ENCODE measurements at places on chromosomes 12 and 14.

DNA sequence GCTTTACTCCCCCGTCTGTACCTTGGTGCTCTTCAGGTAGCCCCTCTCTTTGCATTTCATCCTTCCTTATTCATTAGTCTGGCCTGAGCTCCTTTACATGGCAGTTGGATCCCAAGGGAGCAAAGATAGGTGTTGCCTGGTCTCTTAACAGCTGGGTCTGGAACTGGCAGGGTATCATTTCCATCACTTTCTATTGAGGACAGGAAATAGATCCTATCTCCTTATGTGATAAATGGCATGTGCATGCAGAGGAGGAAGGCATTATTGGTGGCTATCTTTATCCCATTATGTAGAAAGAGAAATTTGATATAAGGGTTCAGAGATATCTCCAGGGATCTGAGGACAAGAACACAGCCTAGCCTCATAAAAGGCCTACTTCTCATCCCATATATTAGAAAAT lies 54.6 kb upstream of the OAS1 start:
- DNase-seq: no peak

GRCh38 chr12:4471256-4471655 lies 25.6 kb upstream of the FGF6 start:
- DNase-seq: no peak

DNA sequence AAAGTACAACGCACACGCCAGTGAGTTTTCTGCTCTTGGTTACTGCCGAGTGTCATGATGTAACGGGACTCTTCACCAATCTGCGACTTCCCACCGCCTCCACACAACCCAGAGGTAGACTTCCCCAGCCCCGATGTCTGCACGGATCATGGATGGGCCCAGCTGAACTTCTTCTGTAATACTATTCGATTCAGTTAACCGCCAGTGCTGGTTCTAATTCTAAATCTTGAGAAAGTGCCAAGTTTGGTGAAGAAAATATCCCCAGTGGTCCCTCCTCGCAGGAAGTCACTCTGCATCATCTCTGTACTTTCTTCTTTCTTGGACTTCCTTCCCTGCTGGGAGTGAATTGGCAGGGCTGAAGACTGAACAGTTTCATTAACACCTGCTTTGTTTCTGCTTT lies 77.6 kb upstream of the SLC35F4 start:
- DNase-seq: no peak

GRCh38 chr14:54177641-54178621 lies 218.9 kb upstream of the CDKN3 start:
- DNase-seq: no peak

DNA sequence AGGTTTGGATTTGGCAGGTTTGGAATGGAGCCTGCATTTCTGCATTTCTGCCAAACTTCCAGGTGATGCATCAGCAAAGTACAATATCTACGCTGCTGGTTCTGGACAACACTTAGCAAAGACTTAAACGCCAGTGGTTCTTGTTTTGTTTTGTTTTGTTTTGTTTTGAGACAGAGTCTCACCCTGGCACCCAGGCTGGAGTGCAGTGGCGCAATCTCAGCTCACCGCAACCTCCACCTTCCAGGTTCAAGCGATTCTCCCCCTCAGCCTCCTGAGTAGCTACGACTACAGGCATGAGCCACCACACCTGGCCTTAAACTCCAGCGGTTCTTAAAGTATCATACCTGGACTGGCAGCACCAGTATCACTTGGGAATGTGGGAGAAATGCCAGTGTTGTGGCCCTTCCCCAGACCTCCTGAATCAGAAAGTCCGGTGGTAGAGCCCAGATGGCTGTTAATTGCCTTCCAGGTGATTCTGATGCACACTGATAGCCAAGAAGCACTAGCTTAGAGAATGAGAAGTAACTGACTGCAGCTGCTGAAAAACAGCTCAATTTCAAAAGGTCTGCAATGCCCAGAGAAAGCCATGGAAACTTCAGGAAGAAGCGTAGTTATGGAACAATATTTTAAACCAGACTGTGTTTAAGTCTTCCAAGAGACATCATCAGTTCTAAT lies 114.8 kb upstream of the FOXN3 start:
- no peak for DNase-seq

DNA sequence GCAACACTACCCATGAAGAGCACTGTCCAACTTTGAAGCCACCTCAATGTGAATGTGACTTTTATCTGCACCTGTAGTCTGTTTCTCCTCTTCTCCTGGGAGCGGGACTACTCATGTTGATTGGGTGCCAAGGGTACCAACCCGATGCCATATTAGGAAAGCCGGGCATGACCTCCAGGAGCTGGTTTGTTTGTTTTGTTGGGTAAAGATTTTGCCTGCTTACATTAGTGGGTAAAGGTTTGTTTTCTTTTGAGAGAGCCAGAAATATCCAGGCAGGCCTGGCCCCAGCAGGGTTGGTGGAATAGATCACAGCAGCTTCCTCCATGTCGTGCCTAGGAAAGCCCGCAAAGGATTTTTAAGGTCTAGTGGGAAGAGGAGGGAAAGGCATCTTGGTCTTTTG lies 19.7 kb upstream of the ITPK1 start:
- DNase-seq: no peak

DNA sequence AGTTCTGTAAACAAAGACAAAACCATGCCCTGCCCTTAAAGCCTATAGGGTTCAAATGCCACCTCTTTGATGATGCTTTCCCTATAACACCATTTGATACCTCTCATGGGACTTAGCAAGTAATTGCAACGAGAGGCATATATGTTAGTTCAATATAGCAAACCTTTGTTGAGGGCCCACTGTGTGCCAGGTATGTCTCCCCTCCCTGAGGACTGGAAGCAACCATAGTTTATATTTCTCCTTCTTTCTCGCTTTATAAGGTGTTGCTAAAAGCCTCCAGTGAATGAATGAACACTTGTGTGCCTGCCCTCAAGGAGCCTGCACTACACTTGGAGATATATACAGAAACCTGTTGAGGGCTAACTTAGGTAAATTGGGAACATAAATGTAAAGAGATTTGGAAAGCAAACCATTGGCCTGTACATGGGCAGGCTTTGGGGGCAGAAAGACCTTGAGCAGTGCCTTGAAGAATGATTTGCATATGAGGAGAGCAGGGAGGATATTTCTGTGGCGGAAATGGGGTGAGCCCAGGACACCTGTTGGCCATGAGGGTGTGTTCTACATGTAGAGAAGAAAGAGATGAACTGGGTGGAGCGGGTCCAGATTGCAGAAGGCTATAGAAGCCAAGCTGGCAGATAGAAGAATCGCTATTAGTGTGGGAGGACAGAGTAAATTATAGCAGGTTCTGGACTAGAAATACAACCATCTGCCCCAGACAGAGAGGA lies 1.8 kb upstream of the CKAP4 start:
- no peak for DNase-seq

DNA sequence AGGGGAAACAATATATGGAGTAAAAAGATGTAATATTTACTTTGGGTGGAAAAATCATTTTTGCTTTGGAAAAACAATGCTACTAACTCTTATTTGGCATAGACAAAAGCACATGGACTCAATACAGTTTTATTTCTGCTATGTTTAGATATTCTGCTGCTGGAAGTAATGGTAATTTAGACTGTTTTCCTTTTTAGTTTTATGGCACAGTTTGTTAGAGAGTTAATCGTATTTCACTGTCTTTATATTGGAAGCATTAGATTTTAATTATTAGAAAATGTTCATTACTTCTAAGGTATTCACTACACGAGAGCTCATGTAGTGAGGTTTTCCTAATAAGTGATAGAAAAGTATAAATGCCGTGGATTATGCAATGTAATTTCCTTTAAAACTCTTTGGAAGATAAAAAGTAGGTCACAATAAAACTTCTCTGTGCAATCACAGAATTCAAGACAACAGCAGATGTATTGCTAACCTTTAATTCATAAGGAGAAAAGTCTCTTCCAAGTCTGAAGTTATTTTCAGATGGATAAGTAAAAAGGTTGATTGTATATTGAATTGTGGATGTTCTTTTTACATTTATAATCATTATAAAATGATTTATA lies 851.8 kb downstream of the TMTC2 start:
- no peak for DNase-seq

- DNase-seq: peak; percentile 33
These were observed 217.9 kb upstream of the BTG1 start for GRCh38 chr12:92363295-92364146.

GRCh38 chr14:51004801-51005526 lies 60.7 kb upstream of the PYGL start:
- DNase-seq: no peak

DNA sequence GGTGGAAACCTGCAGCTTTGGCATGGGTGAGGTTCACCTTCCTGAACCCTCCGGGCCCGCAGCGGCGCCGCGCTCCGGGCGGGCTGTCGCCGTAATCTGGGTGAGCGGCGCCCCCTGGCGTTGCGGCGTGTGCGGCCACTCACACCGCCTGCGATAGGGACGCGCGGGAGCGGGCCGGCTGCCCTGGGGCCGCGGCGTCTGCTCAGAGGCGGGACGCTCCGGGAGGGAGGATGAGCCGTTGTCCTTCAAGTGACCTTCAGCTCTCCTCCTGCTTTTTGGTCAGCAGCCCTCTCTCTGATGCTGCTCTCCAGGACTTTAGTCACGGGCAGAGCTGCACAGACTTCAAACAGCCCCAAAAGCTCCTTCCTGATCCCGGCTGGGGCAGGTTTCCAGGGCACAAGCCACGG lies 211.7 kb upstream of the FKBP4 start:
- peak; percentile 38 for DNase-seq

DNA sequence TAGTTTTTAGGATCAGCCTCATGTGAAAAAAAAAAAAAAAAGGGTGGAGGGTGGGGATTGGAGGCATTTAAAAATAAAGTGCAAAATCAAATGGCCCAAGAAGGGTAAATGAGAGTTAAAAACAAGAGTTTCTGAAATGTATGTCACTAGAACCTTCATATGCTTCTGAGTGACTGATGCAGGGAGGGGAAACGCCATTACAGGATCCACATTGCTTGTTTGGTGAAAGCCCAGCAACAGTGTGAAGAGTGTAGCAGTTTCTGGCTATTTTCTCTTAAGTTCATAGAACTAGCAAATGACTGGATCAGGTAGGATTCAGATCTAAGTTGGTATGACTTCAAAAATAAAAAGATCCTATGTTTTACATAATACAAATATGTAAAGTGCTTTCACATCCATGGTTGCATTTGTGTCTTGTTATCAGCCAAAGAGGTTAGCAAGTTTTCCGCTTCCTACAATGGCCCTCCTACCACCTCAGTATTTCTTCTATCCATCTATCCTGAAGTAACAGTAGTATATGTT lies 2.9 kb downstream of the CHPT1 start:
- no peak for DNase-seq

DNA sequence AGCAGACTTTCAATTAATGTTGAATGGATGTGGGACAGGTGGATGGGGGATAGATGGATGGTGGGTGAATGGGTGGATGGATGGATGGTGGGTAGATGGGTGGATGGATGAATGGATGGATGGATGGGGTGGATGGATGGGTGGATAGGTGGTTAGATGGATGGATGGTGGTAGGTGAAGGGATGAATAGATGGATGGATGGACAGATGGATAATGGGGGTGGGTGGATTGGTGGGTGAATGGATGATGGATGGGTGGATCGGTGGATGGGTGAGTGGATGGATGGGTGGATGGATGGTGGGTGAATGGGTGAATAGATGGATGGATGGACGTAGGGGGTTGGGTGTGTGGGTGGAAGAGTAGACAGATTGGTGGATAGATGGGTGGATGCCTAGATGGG lies 14.0 kb upstream of the INF2 start:
- DNase-seq: no peak

DNA sequence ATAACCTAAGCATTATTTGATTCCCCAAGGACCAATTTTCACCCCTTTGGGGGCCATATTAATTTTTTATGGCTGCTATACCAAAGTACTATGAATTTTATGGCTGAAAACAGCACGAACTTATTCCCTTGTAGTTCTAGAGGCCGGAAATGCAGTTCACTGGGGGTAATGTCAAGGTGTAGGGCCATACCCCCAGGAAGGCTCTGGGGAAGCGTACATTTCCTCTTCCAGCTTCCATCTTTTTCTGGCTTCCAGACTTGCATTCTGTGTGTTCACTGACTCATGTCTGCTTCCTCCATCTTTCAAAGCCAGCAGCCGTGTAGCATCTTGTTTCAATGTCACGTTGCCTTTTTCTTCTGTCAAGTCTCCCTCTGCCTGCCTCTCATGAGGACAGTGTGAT lies 133.5 kb downstream of the BICD1 start:
- no peak for DNase-seq

DNA sequence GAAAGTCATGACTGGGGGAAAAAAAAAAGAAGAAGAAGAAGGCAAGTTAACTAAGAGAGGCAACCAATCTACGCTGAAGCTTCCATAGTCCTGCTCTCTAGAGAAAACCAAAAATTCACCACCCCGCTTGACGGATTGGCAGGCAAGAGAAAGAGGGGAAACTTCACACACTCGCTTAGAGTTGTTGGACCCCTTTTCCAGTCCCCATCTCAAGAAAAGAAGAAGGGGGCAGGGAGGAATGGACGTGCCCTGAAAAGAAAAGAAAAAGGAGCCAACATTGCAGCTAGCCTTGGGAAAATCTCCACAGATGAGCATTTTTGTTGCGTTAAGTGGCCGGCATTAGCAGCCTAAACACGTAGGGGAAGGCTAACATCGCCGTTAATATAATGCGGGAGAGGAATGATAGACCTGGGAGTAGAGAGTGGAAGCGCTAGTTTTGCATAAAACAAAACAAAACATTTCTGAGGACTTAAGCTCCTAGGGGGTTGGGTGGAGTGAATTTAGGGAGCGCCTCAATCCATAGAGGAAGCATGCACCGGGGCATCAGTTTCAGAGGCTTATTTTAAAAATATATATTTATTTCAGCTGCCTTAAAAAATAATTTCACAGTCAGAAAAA lies 11.3 kb upstream of the FOXG1 start:
- no peak for DNase-seq

GRCh38 chr12:88662961-88663360 lies 82.7 kb upstream of the KITLG start:
- no peak for DNase-seq

- DNase-seq: no peak
These were observed 6.6 kb downstream of the ASPG start for GRCh38 chr14:104091927-104092771.

DNA sequence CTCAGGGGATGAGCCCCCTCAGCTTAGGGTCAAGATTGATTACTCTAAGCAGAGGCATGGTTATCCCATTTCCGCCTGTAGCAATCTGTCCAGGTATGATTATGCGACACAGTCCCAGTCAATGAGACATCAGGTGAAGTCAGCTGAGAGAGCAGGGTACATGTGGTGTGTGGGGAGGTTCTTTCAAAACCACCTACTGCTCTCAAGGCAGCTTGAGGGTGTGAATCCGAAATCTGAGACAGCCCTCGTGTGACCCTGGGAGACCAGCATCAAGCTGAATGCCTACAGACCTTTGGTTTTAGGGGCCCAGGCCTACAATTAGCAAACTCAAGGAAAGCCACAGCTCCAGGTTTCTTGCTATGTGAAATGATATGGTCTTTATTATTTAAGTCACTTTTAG lies 275.7 kb downstream of the ITPR2 start:
- no peak for DNase-seq

DNA sequence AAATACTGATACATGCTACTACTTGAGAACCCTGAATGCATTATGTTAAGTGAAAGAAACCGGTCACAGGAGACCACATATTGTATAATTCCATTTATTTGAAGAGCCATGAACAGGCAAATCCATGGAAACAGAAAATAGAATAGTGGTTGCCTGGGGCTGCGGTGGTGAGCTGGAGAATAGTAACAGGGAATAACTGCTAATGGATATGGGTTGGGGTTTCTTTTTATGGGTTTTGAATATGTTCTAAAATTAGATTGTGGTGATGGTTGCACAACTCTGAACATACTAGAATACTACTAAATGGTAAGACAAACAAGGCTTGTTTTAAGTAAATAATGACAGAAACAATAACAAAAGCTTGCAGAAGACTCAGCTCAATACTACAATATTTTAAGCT lies 293.0 kb downstream of the BTG1 start:
- no peak for DNase-seq

All from stimulated activated CD4-positive, alpha-beta T cell treated with anti-CD3 and anti-CD28 coated beads, Interleukin-4, amount 100 ng/mL, for 24 hours (primary cell).